ENCODE measurements at places on chromosomes 3 and 15. TPM values are rescaled to one million over a fixed set of nuclear protein-coding genes. Genes with fewer than 3 reads are reported as not detected.

DNA sequence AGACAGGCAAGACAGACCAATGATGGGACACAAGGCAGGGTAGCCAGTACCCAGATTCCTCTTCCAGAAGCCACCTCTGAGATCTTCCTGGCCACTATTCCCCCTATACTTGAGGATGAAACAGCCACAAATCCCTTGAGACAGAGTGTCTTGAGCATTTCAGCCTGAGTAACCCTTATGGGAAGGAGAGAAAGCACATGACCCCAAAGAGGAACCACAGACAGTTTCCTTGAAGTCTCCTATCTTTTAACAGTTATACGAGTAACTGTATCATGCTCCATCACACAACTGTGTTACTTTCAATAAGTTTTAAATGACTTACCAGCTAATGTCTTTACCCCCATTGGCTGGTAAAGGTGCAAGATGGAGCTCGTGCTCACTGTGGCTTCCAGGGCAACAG lies 9.3 kb downstream of the VIPR1 start:
- ATAC-seq: peak; percentile 24

- ATAC-seq: no peak
Observed at GRCh38 chr3:37943631-37944314, 46.8 kb upstream of the VILL start.

DNA sequence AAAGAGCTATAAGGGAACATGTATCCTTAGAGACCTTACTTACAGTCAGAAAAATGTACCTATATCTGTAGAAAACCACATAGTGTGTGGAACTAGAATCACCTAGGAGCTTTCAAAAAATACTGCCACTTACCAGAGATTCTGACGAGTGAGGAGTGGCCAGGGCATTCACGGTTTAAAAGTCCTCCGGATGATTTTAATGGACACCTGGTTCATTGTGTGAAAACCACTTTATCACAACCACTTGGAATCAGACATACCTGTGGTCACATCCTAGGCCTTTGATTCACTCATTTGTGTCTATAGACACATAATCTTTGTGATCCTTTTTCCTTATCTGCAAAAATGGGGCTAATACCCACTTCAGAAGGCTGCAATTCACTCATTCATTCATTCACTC lies 159.8 kb downstream of the MBNL1 start:
- ATAC-seq: no peak

- no peak for ATAC-seq
Observed at GRCh38 chr3:134638385-134639030, 12.3 kb downstream of the KY start.

DNA sequence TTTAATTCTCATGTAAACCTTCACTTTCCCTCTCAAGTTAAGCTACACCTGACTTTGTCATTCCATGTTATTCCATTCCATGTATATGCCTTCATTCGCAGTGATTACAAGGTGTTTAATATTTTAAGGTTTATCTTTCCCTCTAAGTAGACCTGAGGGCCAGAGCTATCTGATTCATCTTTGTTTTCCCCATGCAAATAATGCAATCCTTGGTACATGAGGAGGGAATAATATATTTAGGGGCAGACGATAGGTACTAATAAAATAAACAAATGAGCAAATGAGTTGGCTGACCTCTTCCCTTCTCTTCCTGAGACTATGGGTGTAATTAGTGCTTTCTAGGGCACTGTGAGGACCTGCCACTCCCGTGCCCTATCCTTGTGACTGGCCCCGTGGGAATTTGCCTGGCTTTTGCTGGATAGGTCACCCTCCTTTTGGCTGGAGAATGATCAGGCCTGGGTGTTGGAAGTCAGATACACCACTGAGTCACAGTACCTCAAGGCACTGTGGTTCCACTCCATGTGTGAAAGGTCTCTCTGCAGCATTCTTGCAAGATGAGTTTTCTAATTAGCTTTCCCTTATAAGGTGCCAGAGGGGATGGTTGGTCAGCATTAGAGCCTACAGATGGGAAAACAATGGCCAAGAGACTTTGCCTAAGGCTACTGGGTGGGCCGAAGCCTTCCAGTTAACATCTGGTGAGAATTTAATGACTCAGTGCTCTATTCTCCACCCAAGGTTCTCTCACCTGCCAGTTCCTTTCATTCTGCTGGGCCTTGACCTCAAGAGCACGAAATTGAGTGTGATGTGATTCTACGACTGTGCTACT lies 183.2 kb downstream of the P3H2 start:
- no peak for ATAC-seq

- peak; percentile 50 for ATAC-seq
Observed at GRCh38 chr3:107988460-107989175, 102.2 kb downstream of the CD47 start.

GRCh38 chr3:5126586-5126985 lies 4.5 kb downstream of the ARL8B start:
- ATAC-seq: no peak

- ATAC-seq: no peak
Observed at GRCh38 chr3:21722301-21722700, 28.7 kb downstream of the ZNF385D start.

- peak; percentile 13 for ATAC-seq
Observed at GRCh38 chr3:156812521-156813335, 13.4 kb upstream of the LEKR1 start.

DNA sequence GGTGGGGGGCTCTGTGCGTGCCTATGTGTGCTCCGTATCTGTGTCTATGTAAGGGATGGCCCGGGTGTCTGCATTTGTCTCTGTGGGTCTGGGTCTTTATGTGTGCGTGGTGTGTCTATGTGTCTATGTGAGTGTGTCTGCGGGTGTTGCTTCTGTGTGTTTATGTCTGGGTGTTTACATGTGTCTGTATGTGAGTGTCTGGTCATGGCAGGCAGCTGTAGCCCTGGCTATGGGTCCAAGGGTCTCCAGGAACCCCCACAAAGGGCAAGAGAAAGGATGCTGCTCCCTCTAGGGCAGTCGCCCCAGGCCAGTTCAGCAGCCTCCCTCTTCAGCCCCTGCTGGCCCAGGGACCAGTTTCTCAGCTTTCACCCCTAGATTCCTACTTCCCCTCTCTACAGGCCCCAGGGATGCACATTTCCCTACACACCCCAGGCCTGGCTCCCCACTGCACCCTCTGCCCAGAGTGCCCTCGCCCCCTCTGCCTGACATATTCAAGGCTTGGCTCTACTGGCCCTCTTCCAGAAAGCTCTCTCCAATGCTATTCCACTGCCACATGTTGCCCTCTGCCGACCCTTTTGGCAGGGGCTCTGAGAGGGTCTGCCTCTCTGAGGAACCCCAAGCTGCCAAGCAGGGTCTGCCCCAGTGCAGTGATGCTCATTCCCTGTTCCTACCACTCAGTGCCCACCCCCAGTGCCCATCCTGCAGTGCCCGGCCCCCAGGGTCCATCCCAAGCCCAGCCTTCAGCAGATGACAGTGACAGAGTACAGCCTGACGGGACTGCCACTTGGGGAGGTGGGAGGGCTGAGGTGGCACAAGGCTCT lies 1.0 kb upstream of the MYL3 start:
- no peak for ATAC-seq

DNA sequence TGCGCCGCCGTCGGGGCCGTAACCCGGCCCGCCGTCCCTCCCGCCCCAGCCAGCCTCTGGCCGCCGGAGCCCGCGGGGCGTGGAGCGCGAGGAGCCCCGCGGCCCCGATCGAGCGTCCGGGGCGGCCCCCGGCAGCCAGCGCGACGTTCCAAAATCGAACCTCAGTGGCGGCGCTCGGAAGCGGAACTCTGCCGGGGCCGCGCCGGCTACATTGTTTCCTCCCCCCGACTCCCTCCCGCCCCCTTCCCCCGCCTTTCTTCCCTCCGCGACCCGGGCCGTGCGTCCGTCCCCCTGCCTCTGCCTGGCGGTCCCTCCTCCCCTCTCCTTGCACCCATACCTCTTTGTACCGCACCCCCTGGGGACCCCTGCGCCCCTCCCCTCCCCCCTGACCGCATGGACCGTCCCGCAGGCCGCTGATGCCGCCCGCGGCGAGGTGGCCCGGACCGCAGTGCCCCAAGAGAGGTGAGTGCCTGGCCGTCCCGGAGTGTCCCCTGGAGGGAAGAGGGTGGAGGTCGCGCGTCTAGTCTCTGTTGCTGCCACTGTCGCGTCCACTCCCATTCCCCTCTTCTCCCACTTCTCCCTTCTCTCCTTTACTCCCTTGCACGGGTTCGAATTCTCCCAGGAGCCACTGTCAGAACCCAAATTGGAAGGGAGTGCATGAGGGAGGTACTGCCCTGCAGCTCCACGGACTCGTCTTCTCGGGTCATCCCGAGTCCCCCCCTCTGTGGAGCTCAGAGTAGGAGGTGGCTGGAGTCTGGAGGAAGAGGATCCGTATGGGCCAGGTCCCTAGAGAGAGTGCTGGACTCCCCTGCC lies 585 bp downstream of the CSK start:
- ATAC-seq: peak; percentile 10

DNA sequence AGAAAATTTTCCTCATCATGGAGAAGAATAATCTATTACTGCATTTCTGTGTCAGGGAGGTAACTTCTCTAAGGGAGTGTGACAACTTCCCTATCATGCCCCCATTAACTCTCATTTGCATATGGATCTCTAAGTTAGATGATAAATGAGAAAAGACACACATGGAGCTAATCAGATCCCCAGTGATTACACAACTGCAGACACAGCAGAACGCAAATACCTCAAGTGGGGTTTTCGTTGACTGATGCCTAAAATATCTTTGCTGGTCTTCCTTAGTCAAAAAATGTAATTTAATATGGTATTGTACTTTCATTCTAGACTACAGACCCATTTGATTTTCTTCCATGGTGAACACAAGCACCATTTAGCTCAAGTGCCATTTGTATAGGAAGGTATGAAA lies 630.5 kb downstream of the TBL1XR1 start:
- ATAC-seq: no peak

GRCh38 chr15:64596701-64597476 lies 136.5 kb downstream of the ZNF609 start:
- ATAC-seq: peak; percentile 75

The SLCO2A1 gene
- not detected for total RNA-seq

The GRAMD1C gene
- total RNA-seq: 0.32 TPM

The ANKUB1 gene
- total RNA-seq: not detected

The DPPA4 gene
- total RNA-seq: not detected

The SEC11A gene
- 111 TPM for total RNA-seq

The SIDT1 gene
- total RNA-seq: 17.0 TPM

The MYO5A gene
- total RNA-seq: 33.1 TPM
